ENCODE measurements at places on chromosomes 11 and 22.

DNA sequence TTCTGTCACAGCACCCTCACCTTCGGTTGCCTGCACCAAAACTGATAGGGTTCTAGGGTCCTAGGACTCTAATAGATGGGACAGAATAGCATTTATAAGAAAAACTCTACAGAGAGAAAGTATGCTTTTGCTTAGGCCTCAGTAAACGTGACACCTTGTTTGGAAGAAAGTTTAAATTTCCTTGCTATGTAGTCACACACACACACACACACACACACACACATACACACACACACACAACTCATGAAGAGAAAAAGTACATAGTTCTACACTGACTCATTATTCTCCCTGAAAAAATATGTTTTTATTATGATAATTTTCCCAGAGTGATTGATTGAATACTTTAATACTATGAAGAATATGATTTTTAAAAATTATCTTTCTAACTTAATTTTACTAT lies 220.8 kb upstream of the SNX19 start:
- no peak for DNase-seq

DNA sequence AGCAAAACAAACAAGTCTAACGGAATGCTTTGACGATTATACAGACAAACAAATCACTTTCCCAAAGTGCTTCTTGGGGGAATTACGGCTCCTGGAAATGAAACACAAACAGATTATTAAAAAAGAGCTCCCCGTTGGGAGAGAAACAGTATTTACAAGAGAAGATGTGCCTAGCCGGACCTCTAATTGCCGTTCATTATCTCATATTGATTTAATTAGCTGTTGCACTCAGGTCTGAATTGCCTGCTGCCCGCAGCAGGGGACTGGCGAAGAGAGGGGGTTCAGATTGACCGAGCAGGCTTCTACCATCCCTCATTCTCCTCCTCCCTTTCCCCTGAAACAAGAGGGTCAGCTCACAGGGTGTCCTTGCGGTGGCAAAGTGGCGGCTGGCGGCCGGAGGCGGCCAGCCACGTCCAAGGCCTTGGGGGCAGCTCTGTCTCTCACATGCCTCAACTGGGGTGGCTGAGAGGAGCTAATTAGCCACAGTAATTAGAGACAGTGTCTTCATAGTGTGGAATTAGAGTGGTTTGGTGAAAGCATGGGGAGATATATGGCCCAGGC lies 295.1 kb downstream of the MIAT start:
- no peak for DNase-seq

DNA sequence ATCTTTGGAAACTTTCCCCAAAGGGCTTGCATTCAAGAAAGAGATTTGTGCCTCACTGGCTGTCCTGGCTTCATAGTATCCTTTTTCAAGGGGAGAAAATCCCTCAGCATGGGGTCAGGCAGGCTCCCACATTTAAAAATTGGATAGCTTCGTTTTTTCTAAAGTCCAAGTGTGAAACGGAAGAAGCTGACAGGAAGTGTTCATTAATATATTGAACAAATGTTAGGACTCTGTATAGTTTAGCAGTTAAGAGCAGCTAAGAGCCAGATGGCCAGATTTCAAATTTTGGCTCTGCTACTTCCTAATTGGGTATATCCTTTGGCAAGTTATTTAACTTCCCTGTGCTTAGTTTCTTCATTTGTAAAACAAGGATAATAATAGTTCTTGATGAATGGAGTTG lies 354.9 kb upstream of the FAT3 start:
- DNase-seq = no peak

DNA sequence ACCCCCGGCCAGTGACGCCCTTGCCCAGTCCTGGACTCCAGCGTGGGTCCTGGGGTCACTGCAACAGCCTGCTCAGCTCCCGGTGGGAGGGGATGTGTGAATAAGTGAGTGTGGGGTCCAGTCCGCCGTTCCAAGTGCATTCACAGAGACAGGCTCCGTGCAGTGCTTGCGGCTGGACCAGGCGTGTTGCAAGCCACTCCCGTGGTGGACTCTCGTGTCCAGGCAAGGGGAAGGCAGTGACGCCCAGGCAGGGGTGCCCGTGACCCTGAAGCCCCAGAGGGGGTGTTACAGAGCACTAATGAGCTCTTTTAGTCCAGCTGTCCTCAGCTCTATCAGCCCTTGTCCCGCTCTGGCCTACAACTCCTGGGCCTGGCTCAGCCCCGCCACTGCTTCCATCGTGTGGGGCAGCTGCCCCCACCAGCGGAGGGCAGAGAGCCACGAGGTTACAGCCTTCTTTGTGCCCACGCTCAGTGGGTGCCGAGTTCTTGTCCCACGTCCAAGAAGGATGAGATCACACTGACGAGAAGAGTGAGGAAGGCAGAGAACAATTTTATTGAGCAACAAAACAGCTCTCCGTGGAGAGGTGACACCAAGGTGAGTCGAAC lies 1807.5 kb downstream of the LRRC4C start:
- DNase-seq = no peak

DNA sequence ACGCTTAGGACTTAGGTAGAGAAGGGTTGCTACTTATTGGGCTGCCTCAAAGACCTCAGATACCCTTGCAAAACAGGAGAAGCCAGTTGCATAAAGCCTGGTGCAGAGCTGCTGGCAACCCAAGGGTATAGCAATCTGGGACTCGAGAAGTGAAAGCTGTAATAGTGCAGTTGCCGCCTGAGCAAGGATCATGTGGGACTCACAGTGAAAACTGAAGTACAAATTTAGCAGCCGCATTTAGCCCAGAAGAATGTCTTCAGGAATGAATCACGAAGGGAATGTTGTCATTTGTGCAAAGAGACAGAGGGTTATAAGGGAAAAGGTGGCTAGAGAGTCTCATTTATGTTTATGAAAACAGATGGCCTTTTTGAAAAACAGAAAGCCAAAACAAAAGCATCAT lies 267.2 kb downstream of the TENM4 start:
- DNase-seq = no peak
